Right cardiac atrium (tissue), 5 donors: ENCODE measurements at places on chromosomes 1 and 21.
A peak's percentile ranks its signal among the peaks of the same experiment; 100 is the strongest.

GRCh38 chr1:170461762-170462384 lies 70.1 kb upstream of the GORAB start:
- DNase-seq, result no peak

DNA sequence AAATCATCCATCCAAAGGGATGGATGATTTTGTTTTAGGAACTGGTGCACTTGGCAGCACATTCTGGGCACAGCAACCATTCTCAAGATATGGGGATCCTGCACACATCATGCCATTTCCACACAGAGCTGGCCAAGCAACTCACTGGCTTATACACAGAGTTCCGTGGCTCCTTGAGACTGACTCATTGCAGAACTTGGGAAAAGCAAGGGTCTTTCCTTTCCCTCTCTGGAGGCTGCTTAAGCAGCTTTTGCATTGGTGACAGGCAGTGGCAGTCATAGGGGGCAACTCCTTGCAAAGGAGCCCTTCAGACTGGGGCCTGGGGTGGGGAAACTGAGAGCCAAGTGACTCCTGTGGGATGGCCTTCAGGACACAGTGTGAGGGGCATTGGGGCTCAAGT lies 1.9 kb upstream of the MAD2L2 start:
- DNase-seq, result no peak

DNA sequence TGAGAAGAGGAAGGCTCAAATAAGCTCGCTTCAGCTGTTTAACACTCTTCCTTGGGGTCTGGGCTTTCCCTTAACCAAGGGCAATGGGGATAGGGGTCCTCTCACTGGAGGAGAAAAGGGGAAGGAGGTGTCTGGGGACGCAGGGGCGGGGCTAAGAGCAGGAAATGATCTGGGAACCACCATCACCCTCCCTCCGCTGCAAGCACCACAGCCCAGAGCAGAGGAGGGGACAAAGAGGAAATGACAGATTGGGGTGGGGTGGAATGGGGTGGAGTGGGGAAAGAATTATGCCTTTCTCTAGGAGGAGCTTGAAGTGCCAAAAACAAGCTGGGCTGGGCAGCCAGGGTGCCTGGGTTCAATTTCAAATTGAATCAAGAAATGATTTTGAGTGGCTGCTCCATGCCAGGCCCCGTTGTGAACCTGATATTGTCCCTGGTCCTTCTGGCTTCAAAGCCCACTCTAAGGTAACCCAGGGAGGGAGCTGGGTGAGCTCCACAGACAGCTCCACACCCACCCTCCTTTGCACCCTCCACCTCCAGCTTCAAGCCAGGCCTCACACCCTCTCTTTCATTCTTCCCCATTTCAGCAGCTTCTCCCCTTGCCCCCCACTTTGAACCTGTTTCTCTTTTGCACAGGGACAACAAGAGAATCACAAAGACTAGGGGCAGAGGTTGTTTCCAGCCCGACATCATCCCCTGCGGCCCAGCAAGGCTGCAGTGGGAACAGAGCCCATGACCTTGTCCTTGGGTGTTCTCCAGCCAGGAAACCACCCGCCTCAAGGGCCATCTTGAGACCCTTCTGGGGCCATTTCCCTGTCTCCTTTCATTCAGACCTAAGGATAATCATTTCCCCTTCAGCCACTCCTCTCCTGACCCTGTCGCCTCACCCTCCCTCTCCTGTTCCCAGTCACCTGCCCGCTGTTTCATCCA lies 1.1 kb downstream of the ARHGAP30 start:
- peak; percentile 88 for DNase-seq

DNA sequence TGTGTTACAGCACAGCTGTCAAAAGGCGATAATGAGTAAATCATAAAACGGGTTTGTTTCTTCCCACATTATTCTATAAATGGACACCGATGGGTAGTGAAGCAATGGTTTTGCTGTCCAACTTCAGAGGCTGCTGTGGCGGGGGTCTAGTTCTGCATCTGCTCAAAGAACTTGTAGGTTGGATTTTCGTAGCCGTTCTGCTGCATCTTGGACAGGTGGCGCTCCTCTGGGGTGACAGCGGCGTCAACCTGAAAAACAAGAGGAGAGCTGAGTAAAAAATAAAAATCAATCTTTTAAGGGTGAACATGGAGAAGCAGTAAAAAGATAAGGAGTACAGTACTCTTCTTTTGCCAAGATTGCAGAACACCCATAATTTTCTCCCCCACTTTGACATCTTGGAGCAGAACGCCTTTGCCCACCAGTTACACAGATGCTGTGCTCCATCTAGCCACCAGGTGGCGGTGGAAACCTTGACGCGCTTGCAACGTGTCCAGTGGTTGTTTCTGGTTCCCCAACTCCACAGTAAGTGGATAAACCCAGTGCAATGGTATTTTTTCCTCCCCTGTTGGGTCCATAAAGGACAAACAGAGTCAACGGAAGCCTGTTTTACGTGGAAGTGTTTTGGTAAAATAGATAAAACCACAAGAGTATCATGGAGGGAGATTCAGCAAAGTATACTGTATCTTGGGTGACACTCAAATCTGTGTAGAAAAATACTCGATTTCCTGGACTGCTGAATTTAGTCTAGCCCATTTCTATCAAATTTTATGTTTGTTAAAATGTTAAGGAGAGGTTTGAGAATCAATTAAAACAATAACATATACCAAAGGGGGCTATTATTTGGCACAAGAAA lies 147.0 kb downstream of the GABPA start:
- DNase-seq, result peak; percentile 65

GRCh38 chr1:112744009-112744578 lies 29.0 kb upstream of the PPM1J start:
- DNase-seq, result peak; percentile 33

DNA sequence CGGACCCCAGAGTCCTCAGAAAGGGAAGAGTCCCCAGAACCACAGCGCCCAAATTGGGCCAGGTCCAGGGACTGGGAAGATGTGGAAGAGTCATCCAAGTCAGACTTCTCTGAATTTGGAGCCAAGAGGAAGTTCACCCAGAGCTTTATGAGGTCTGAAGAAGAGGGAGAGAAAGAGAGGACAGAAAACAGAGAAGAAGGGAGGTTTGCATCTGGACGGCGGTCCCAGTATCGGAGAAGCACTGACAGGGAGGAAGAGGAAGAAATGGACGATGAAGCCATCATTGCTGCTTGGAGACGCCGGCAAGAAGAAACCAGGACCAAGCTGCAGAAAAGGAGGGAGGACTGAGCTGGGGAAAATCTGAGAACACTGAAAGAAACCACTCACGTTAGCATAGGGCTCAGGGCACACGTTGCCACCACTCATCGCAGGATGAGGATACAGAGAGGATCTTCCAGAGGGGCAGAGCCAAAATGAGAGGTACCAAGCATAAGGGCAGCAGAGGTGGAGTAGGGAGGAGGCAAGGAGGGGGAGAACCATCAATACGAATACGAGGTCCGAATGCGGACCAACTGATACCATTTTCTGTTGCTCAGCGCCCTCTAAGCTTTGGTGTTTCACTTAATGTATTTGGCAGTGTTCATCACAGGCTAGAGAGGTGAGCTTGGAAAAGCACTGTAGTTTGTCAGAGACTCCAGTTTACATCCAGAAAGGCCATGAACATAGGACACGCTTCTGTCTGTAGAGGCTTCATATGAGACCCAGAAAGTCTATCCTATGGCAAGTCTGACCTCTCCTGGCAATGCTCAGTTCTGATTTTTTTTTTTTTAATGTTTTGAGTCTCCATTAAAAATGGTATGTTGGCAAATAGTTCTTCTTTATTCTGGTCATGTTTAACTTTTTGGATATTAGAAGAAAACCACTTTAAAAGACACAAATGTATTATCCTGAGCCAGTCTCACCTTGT lies 34.7 kb downstream of the STYXL2 start:
- DNase-seq, result no peak

GRCh38 chr1:14404862-14405301 lies 193.6 kb upstream of the KAZN start:
- no peak for DNase-seq

DNA sequence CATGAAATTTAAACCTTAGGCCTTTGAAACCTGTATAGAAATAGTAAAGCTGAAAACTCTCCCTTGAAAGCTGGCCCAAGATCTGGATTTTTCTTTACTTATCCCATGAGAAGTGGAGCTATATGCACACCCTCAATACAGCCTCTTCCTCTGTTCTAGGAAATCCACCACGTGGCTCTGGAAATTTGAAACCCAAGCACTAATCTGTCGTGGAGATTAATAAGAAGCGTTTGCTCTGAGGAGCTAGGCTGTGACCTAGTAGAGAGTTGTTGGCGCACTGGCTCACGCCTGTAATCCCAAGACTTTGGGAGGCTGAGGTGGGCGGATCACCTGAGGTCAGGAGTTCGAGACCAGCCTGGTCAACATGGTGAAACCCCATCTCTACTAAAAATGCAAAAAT lies 291.3 kb upstream of the PLXNA2 start:
- DNase-seq, result no peak

- no peak for DNase-seq
Measured at GRCh38 chr1:35592991-35593769, 20.1 kb downstream of the TFAP2E start.

DNA sequence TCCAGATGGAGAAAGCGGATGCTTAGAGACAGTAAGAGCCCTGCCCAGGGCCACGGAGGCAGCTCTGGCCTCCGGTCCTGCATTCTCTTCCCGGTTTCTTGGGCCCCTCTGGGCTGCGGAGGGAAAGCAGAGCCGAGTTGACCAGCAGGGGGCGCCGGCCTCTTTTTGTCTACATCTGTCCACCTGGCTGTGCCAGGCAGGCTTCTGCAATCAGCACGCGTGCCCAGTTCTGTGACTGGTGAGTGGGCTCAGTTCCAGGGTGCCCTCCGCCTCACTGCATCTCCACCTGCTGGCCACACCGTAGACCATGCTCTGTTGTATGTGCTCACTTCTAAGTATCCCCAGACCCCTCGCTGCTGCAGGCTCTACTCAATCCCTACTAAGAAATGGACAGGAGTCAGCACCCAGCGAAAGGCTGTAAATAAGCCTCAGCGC lies 6.7 kb upstream of the HUNK start:
- DNase-seq, result peak; percentile 94

DNA sequence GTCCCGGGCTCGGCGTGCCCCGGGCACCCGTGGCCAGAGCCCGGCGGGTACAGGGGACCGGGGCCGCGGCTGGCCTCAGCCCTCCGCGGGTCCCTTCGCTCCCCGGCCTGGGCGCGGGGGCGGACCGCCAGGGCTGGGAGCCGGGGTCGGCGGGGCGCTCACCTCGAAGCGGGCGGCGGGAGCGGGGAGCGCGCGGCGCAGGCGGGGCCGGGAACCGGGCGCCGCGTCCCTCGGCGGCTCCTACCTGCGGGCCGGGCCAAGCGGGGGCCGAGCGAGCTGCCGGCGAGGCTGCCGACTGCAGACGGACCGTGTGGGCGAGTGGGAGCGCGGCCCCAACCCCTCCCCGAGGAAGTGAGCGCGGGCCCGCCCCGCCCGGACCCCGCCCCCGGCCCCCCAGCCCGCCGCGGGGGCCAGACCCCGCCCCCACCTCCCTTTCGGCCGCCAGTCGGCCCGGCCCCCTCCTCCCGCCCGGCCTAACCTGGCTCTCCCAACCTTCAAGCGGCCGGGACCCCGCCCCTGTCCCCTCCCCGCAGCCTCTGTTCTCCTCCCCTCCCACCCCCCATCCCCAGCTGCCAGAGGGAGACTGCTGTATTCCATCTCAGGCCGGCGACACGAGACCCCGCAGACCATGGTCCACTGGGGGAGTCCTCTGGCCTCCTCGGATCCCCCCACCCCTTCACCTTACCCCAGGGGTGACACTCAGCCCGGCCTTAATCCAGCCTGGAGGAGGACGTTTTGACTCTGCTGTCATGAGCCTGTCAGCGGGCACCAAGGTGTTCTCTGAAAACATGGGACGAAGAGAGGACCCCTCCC lies at the start of gene FHL3:
Gene FHL3 (minus strand): TSS at position 320 of the 813 bp plus-strand sequence. CDS start 6,102 bp downstream, outside the sequence.
- DNase-seq, result peak; percentile 90

- DNase-seq, result no peak
Measured at GRCh38 chr1:4848431-4848830, 194.0 kb downstream of the AJAP1 start.
